ENCODE measurements at places on chromosomes 16 and 17.

- no peak for DNase-seq
Observed at GRCh38 chr16:4215106-4215505, 26.8 kb downstream of the SRL start.

GRCh38 chr17:42072323-42073187 is 22.2 kb upstream of the C17orf113 start:
- no peak for DNase-seq

DNA sequence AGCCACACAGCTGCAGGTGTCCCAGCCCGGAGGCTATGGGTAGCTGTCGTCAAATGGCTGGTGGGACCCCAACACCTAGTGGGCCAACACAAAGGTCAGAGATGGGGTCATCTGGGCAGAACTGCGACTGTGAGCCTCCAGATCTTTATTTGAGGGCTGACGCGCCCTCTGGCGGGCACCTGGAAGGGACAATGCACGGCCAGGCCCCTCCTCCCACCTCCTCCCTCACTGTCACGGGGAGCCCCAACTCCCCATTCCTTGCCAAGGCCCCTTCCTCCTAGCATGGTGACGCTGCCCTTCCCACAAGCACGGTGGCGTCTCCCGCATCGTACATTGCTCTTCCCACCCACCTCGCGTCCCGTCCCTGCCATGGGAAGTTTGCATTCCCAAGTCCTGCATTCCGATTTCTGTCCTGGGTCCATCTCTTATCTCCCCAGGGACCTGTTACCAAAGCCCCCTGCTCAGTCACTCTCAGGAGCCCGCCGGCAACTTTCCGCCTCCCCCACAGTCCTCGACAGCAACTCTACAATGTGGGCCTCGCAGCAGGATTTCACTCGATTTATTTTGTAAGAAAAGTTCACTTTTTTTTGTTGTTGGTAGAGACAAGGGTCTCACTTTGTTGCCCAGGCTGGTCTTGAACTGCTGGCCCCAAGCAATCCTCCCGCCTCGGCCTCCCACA is 1.0 kb downstream of the TLE7 start:
- no peak for DNase-seq

- no peak for DNase-seq
Observed at GRCh38 chr16:49834531-49835151, 21.3 kb downstream of the ZNF423 start.

- no peak for DNase-seq
Observed at GRCh38 chr16:64823481-64824075, 298.3 kb downstream of the CDH11 start.

DNA sequence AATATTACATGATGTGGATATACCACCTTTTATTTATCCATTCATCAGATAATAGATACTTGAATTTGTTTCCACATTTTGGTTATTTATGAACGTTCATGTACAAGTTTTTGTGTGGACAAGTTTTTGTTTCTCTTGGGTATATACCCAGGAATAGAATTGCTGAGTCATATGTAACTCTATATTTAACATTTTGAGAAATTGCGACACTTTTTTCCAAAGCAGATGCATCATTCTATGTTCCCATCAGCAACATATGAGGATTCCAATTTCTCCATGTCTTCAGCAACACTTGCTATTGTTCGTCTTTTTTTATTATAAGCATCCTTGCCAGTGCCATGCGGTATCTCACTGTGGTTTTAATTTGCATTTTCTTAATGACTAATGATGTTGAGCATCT is 93.9 kb downstream of the GSG1L start:
- no peak for DNase-seq

DNA sequence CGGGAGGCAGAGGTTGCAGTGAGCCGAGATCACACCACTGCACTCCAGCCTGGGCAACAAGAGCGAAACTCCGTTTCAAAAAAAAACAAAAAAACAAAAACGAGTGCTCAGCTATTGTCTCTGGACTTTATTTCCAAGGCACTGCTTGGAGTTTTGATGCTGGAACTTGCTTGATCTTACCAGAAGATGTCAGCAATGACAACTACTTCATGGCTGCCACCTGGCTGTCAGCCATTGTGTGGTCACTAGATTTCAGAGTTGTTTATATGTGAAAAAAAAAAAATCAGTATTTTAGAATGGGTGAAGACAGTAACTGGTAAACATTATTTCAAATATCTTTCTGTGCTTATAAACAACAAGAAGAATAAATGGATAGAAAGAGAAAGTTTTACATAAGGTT is 26.3 kb upstream of the OR4D1 start:
- DNase-seq, result no peak

DNA sequence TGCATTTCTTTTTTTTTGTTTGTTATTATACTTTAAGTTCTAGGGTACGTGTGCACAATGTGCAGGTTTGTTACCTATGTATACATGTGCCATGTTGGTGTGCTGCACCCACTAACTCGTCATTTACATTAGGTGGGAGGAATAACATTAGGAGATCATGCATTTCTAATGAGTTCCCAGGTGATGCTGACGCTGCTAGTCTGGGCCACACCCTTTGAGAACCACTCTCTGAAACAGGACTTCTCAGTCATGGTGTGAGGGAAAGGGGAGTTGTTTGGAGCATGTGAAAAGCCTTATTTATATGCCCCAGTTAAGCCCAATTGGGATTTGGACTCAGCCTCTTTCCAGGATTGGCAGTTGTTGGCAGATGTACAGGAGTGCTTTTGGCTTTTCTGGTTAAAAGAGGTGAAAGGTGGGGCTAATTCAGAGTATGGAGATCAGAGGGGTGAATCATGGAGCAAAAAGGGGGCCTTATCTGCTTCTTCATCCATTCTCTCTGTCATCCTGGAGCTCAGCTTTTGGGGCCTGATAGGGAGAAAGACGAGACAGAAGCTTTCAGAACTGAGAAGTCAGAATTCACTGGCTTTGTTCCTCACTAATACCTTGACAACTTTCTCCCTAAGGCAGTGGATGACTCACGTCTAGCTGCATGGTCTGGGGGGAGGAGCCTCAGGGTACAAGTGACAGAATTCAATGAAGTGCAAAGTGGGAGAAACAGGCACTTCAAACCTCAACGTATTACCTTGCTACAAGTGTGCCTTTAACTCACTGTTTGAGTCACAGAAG is 180.0 kb upstream of the CACNG3 start:
- no peak for DNase-seq

- peak; percentile 39 for DNase-seq
Observed at GRCh38 chr17:59753522-59754467, 46.3 kb downstream of the VMP1 start.

DNA sequence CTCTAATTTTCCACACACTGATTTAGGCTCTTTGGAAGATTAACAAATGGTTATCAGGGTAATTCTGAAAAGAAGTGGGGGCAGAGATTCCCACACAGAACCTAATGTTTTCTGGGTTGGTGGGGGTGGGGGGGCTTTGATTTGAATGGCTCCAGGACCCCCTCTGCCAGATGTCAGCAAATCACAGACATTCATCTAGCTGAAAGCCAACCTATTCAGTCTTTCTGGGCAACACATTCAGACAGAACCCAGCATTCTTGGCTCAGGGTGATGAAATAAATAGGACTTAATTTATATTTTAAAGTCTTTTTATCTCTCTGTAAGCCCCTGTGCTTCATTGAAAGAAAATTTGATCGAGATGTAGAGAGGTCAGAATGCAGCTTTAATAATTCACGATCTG is 533.2 kb downstream of the XYLT1 start:
- no peak for DNase-seq

DNA sequence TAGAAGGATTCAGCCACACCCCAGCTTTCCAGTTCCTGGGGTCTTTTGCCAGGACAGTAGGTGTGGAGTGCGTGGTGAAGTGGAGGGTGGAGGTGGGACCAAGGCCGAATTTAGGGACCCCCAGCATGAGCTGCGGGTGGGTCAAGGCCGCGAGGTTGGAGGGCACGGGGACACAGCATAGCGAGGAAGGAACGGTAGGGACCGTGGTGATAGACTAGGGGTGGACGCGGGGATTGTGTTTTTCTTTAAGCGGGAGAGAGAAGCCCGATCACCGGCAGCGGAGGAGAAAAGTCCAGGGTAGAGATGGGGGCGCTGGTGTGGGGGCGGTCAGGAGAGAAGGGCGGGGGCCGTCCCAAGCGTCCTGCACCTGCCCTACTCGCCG is 261 bp upstream of the B4GALNT2 start:
- DNase-seq, result no peak

DNA sequence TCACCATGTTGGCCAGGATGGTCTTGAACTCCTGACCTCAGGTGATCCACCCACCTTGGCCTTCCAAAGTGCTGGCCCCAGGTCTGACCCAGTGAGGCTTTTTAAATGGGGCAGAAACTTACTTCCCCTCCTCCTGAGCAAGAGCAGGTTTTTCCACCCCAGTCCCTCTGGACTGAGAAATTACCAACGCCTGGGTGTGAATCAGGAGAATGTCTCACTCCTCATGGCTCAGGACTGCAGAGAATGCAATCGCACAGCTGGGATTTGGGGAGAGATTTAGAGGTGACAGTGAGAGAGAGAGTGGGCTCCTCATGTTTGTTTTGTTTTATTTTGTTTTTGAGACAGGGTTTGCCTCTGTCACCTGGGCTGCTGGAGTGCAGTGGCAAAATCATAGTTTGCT is 203.6 kb downstream of the RAB11FIP4 start:
- no peak for DNase-seq

DNA sequence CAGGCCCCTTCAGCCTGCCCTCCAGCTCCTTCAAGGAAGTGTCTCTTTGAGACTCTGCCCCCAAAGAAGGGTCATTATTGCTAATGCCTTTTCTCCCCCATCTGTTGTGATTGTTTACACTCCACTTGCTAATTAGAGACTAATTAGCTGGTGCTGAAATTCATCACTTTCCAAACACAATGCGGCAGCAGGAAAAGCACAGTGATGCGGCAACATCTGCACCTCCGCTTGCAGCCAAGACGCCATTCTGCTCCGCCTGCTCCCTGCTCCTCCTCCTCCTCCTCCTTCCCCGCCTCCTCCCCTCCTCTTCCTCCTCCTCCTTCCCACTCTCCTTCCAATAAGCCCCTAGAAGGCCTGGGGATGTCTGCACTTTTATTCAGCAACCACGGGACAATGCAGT is 110.5 kb downstream of the SDK2 start:
- DNase-seq, result no peak

GRCh38 chr16:4093495-4094126 is 22.6 kb downstream of the ADCY9 start:
- no peak for DNase-seq

- no peak for DNase-seq
Observed at GRCh38 chr16:7077636-7078035, 255.0 kb upstream of the RBFOX1 start.

GRCh38 chr17:61806081-61806828 is 57.1 kb downstream of the BRIP1 start:
- no peak for DNase-seq

GRCh38 chr16:67560827-67561342 is 1.4 kb upstream of the CTCF start:
- DNase-seq, result no peak

DNA sequence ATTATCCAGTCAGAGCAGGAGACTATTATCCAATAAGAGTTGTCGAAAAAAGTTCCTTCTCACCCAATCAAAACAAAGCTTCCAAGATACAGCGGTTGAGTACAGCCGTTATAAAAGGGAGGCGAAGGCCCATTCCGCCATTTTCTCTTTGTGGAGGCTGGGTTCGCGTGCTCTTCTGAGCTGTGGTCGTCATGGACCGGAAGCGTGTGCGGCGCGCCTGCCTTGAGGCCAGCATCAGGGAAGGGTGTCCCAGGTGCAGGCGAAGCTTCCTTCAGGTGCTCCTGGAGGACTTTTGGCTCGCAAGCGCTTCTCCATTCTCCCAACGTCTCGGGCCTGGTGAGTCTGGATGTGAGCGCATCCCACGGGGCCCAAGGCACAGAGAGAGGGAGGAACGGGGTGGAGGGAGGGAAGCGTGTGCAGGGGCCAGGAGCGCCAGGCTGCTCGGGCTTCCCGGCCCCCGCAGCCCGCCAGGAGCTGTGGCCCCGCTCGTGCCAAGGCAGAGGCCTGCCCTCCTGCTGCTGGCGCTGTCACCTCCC is 99.2 kb downstream of the GOSR1 start:
- no peak for DNase-seq

GRCh38 chr16:55623640-55624039 is 32.1 kb upstream of the SLC6A2 start:
- no peak for DNase-seq

DNA sequence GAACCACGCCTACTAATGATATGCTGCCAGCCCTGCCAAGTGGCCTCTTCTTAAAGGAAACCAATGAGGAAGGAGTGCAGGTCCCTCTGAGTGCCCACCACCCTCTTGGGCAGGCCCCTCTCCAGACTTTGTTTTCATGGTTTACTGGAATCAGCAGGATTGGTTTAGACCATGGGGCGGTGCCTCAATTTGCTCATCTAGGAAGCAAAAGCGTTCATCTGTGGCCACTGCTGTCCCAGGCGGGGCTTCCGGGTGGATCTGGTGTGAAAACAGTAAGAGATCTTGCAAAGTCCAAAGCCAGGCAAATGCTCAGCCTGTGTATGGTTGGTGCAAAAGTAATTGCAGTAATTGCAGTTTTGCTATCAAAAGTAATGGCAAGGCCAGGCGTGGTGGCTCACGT is 71.3 kb downstream of the AMFR start:
- no peak for DNase-seq

GRCh38 chr16:19868421-19868820 is 16.2 kb downstream of the GPRC5B start:
- DNase-seq, result no peak

DNA sequence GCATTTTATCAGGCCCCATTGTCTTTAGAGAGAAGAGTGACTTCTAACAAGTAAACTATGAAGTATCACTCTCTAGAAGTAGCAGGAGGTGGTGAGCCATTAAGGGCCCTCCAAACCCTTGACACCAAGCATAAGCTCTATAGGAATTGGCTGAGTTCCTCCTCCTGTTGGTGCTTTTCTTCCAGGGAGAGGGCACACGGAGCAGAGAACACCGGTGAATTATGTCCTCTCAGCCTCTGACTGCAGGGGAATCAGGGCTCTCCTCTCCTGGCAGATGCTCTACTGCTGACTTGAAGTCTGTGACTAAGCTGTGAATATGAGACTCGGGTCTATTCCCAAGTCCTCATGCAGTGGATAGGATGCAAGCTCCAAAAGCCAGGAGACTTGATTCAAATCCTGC is 32.3 kb downstream of the CHD9 start:
- no peak for DNase-seq

GRCh38 chr16:64428463-64429113 is 693.3 kb downstream of the CDH11 start:
- DNase-seq, result no peak

- no peak for DNase-seq
Observed at GRCh38 chr17:44906763-44907728, 7.8 kb upstream of the EFTUD2 start.

- no peak for DNase-seq
Observed at GRCh38 chr17:5816491-5817070, 232.3 kb upstream of the NLRP1 start.

- DNase-seq, result no peak
Observed at GRCh38 chr17:67891481-67892119, 66.3 kb downstream of the BPTF start.
